ENCODE measurements at places on chromosomes 16 and 17.

DNA sequence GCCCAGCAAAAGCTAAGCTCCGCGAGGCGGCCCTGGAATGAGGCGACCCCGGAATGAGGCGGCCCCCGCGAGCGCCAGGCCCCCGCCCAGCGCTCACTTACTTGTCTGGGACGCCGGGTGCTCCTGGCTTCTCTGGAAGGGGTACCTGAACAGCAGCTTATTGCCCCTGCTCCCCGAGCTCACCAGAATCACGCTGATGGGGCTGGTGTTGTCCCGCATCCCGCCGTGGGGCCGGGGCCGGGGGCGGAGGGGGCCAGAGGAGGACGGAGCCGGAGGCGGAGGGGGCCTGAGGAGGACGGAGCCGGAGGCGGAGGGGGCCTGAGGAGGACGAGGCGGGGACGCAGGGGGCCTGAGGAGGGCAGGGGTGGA is 440 bp downstream of the NPRL3 start:
- DNase-seq = no peak

DNA sequence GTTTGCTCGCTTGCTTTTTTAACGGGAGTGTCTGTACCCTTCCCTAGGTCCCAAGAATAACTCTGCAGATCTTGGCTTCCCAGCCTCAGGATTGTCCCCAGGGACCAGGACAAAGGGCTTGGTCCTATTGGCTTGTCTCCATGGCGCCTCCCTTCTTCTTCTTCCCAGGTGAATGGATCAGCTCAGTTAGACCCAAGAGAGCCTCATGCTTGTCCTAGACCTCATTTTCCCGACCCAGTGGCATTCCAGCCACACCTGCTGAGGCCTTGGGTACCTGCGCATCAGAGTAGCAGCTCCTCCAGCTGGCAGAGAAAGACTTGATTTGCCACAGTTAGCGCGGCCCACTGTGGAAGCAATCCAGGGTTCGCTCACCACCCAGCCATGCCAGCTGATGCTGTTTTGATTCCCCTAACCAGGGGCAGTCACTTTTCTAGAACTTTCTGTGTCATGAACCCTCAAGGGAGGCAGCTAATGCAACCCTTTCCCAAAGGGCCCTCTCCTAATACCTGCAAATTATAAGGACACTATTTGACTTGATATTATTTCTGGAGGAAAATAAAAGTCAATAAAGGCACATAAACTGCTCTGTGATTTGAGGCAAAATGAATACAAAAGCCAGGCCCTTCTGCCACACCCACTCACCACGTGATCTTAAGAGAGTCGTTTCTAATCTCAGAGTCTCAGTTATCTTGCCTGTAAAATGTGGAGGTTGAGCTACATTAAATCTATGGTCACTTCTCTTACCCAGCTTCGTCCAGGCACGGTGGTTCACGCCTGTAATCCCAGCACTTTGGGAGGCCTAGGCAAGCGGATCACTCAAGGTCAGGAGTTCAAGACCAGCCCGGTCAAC is 13.9 kb downstream of the GPR142 start:
- no peak for DNase-seq

- no peak for DNase-seq
Measured at GRCh38 chr17:80430446-80431245, 15.7 kb downstream of the ENDOV start.

DNA sequence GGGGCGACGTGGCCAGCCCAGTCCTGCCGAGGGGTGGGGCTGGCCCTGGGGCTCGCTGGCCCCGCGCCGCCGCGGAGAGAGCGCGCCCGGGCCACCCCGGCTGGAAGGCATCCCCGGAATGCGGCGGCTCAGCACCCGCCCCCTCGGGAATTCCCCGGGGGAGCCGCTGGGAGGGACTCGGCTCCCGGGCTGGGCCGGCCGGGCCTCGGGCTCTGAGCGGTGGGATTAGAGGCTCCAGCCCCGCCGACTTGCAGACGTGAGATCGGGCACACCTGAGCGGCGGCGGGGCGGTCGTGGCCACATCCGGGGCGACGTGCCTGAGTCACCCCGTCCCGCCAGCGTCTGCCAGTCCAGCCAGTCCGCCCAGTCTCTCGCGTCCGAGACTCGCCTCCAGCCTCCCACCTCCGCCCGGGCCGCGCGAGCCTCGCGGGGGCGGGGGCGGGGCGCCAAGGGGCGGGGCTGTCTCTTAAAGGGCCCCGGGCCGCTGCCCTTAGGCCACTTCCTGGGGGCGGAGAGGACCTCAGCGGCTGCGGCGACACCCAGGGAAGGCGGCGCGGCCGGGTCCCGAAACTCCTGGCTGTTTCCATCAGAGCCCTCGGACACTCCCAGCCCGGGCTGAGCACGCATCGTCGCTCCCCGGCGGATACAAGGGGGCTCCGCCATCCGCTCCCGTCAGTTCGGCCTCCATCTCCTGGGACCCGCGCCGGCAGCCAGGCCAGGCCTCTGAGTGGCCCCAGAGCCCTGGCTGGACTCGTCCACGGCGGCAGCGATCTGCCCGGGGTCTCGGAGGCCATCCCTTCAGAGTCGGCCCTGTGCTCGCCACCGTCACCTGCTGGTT is at the start of gene KCTD11:
Gene KCTD11 (plus strand): TSS at position 498 of the 838 bp plus-strand sequence.
- DNase-seq = peak; percentile 92
